Activated T-helper 1 cell treated with anti-CD3 and anti-CD28 coated beads, Interleukin-12 subunit alpha, Interleukin-12 subunit beta, Interleukin-2, Interleukin-4 antibody, amounts not matched to agents 30 ng/mL and 10 ng/mL and 1 ng/mL, durations not matched to agents 14 hours and 24 hours and 36 hours (primary cell): ENCODE measurements at places on chromosomes 1 and 21.
A peak's percentile ranks its signal among the peaks of the same experiment; 100 is the strongest.

- H3K27me3 ChIP-seq = no peaks in the 10 kb centered on the region
- H3K27ac ChIP-seq = peak overlapping the region; percentile 35
- H3K4me3 ChIP-seq = peak overlapping the region; percentile 15
- peak; percentile 41 for DNase-seq
- peaks cover 45% of the 10 kb centered on the region for H3K36me3 ChIP-seq
These were observed 11.9 kb downstream of the FASLG start for GRCh38 chr1:172670791-172671190.

- DNase-seq = no peak
- no peak overlapping the region for H3K4me3 ChIP-seq
- peaks cover 8% of the 10 kb centered on the region for H3K4me1 ChIP-seq
- H3K27ac ChIP-seq = no peak overlapping the region
- H3K36me3 ChIP-seq = no peaks in the 10 kb centered on the region
These were observed 3.1 kb upstream of the PRKCZ start for GRCh38 chr1:2046953-2047748.

- H3K4me3 ChIP-seq = no peak overlapping the region
- H3K36me3 ChIP-seq = no peaks in the 10 kb centered on the region
- peaks cover 15% of the 10 kb centered on the region for H3K4me1 ChIP-seq
- H3K27ac ChIP-seq = no peak overlapping the region
- no peak for DNase-seq
These were observed 139.9 kb downstream of the PTGER3 start for GRCh38 chr1:70907563-70908310.

DNA sequence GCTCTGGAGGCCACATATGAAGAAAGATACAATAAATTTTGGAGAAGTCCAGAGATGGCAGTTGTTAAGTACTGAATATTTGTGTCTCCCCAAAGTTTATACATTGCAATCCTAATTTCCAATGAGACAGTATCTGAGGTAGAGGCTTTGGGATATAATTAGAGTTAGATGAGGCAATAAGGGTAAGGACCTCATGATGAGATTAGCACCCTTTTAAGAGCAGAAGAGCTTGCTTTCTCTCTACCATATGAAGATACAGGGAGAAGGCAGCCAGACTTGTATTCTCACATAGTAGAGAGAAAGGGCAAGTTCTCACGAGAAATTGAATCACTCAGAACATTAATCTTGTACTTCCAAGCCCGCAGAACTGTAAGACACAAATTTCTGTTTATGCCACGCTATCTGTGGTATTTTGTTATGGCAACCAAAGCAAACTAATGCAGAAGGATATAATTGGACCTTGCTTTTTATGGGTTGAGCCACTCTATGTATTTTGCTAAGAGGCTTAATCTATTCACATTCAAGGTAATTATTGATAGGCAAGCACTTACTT is 430.1 kb downstream of the KCNT2 start:
- no peaks in the 10 kb centered on the region for H3K36me3 ChIP-seq
- H3K4me3 ChIP-seq = no peak overlapping the region
- H3K4me1 ChIP-seq = no peaks in the 10 kb centered on the region
- no peak overlapping the region for H3K27ac ChIP-seq

DNA sequence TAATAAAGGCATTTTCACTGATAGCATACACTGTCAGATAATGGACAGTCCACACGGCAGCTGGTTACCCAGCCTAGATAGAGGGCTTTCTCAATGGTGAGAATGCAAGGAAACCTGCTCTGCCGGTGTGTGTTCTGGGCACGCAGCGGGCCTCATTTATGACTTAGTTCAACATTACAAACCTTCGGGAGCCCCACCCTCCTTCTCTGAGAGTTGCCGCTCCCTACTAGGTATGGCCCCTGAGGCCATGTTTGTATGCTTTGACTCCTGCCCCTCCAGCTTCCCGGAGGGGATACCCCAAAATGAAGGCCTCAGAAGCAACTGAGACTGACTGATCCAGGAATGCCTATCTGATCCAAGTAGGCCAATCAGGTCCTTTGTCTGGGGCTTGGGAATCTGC is 17.2 kb upstream of the FABP3 start:
- no peak overlapping the region for H3K4me3 ChIP-seq
- peaks cover 5% of the 10 kb centered on the region for H3K27me3 ChIP-seq
- H3K36me3 ChIP-seq = no peaks in the 10 kb centered on the region
- H3K4me1 ChIP-seq = peaks cover 13% of the 10 kb centered on the region

GRCh38 chr1:216670118-216670883 is 52.9 kb downstream of the ESRRG start:
- H3K27ac ChIP-seq = no peak overlapping the region
- no peaks in the 10 kb centered on the region for H3K36me3 ChIP-seq
- DNase-seq = no peak
- H3K4me3 ChIP-seq = no peak overlapping the region
- H3K4me1 ChIP-seq = no peaks in the 10 kb centered on the region
- H3K27me3 ChIP-seq = no peaks in the 10 kb centered on the region

DNA sequence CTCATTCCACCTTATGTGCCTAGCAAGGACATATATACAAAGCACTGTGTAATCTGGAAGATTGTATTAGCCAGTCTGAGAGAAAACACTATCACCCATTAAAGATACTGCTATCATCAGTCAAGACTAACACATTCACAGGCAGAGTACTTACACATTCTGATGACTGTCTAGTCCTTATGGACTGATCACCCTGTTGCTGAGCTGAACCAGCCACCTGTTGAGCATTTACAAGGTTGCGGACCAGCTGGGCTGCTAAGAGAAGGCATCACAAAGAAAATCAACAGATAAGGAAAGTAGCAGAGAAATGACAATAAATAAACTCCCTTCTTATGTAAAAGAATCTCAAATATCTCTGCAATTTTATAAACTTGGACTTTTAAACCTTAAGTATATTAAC is 30.8 kb downstream of the PRPF38A start:
- no peak for DNase-seq
- no peak overlapping the region for H3K4me3 ChIP-seq
- H3K4me1 ChIP-seq = no peaks in the 10 kb centered on the region
- no peak overlapping the region for H3K27ac ChIP-seq
